ENCODE measurements at places on chromosomes 16 and 17. TPM values are rescaled to one million over a fixed set of nuclear protein-coding genes. Genes with fewer than 3 reads are reported as not detected.

GRCh38 chr17:76527430-76528111 is 9.9 kb downstream of the CYGB start:
- DNase-seq = peak; percentile 77

DNA sequence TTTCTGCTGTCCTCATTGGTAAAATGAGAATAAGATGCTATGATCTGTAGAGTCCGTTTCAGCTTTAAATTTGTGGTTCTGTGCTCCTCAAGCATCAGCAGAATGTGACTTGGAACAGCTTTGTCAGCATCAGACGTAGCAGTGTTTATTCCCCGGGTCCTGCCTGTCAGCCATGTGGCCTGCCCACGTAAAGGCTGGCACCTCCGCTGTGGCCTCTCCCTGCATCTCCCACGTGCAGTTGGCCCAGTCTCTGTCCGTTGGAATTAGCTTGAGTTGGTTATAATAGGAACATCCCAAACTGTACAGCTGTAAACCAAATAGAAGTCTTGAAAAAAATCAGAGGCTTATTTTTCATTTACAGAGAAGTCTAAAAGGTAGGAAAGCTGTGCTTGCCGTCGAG is 61.7 kb downstream of the ARHGAP44 start:
- DNase-seq = no peak

The CYTH1 gene
- polyA plus RNA-seq = 38.0 TPM

- DNase-seq = no peak
Observed at GRCh38 chr16:90011908-90012501, 7.3 kb downstream of the DBNDD1 start.

DNA sequence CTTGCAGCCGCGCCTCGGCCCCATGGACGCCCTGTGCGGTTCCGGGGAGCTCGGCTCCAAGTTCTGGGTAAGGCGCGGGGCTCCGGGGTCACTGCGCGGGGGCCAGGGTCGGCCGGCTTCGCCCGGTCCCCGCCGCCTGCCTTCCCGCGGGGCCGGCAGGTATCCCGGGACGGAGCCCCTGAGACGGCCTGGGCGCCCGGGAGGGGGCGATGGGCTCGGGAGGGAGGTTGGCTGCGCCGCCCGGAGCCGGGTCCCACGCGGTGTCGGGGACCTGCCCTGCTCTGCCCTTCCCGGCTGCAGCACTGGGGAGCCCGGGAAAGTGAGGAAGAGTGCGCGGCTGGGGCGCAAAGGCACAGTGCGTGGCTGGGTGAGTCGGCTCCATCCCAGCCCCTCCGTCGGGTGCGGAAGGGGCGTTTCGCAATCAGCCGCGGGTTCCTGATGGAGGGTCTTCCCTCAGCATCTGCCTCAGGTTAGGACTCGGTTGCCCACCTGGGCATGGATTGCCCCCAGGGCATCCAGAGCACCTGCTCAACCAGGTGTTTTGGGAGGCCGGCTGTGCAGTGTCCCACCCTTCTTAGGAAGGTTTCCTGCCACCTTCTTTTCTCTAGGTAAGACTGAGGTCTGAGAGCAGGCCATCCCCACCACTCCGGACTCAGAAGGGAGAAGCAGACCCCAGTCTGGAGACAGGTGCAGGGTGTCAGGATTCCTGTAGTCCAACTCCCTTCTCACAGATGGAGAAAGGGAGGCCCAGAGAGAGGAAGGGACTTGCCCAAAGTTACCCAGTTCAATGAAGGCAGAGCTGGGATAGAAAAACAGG is 442 bp downstream of the ABCC3 start:
- DNase-seq = no peak

GRCh38 chr17:9818760-9819159 is 3.1 kb downstream of the GSG1L2 start:
- DNase-seq = no peak

DNA sequence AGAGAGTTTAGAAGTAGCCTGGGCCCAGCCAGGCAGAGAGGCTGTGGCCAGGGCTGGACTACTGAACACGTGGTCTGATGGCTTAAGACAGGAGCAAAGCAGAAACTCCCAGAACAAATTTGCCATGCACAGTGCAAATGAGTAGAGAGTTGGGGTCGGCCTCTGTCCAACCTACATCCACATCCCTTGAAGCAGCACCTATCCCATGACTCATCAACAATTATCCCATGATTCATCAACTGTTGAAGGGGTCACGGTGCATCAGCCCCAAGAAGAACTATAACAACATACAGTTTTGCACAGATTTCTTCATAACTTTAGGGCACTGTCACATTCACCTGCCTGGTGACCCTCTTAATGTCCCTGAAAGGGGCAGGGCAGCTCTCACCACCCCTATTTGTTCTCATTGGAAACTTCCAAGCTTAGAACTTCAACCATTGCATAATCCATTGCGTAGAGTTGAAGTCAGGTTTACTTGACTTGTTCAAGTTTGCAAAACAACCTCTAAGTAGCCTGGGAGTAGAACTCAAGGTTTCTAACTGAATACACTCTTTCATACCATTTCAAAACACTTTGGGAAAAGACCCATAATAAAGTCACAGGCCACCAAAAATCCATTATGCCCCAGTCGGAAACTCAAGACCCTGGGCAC is 235.2 kb upstream of the CDH5 start:
- no peak for DNase-seq

DNA sequence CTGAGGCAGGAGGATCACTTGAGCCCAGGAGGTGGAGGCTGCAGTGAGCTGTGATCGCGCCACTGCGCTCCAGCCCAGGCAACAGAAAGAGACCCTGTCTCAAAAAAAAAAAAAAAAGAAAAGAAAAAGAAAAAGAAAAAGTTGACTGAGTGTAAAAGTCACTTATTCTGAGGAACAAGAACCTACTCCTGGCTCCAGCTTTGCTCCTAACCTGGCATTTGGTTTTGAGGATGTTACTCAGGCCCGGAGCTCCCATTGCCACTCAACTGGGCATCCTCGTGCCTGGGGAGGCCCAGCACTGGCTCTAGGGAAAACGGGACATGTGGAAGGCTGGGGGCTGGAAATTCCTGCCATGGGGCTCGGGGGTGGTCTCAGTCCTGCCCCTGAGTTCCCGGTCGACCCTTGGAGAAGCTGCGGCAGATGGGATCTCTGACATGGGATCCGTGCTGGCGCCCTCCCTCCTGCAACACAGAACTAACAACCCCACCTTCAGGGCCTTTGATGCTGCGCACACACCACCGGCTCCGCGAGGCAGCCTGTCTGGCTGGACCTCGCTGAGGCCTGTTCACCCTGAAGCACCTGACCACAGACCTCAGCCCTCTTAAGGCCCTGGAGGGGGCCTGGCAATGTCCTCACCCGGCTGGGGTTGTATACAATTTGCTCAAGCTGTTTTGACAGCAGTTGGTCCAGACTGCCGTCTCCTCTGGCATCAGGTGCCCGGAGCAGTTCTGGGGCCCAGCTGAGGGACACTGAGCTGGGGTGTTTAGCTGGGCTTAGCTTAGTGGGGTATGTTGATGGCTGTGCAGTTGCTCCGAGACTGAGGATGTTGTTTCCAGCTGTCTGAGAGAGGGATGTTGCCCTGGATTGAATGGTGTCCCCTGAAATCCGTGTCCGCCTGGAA is 12.3 kb downstream of the CD7 start:
- DNase-seq = no peak

DNA sequence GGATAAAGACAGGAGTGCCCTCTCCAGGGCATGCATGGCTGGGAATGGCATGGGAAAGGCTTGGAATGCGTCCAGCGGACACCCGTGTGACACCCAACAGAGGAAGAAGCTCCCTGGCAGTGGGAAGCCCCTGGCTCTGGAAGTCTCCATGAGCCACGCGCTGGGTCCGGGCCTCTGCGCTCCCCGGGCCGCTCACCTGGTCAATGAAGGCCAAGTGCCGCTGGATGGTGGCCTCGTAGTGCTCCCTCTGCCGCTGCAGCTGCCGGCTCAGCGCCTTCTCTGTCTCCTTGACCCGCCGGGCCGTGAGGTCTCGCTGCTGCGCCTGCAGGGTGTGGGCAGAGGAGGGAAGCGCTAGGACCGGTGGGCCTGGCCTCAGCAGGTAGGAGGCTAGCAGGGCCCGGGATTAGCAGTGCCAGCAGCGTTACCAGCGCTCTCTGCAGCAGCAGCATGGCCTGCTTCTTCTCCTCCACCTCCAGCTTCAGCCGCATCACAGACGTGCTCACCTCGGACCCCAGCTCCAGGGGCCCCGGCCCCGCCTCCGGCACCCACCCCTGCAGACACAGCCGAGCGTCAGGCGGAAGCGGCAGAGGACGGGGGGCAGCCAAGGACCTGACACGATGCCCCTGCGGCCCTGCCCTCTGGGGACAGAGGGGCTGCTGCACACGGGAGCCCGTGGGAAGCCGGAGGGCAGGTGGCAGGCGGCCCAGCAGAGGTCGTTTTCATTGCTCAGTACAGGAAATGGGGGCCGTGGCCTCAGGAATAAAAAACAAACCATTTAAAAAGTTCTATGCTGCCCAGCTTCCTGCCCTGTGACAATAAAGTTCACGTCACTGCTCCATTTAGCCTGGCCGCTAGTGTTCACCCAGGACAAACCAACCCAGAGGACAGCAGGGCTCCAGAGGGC is 26.0 kb downstream of the CEP131 start:
- DNase-seq = no peak

The SLC13A2 gene
- not detected for polyA plus RNA-seq

DNA sequence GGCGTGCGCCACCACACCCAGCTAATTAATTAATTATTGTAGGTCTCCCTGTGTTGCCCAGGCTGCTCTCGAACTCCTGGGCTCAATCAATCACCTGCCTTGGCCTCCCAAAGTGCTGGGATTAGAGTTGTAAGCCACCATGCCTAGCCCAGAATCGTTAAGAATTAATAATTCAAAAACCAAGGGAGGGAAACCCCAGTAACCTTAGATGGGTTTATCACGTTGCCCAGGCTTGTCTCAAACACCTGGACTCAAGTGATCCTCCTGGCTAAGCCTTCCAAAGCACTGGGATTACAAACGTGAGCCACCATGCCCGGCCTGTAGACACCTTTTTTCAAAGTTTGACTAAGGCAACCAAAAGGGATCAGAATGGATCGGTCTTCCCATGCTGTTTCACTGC is 21.6 kb downstream of the CD300LF start:
- no peak for DNase-seq

DNA sequence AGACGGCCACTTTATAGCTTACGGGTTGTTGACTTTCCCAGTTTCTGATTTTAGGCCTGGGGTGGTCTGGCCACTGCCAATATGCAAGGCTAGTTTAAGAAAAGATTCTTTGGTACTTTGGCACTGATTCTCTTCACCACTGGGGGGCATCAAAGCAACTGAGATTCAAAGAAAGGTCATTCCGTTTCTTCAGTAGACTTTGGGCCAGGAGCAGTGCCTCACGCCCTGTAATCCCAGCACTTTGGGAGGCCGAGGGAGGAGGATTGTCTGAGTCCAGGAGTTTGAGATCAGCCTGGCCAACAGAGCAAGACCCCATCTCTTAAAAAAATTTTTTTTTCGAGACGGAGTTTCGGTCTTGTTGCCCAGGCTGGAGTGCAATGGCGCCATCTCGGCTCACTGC is 53.0 kb downstream of the RPA1 start:
- no peak for DNase-seq

DNA sequence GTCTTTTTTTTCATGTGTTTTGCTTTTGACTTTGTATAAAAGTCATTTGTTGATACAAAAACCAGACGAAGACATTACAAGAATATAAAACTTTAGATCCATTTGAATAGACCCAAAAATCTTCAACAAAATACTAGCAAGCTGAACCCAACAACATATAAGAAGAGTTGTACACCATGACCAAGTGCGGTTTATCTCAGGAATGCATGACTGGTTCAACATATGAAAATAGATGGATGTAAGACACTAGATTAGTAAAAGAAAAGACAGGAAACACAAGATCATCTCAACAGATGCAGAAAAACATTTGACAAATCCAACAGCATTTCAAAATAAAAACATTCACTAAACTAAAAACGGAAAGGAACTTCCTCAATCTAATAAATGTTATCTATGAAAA is 69.0 kb downstream of the TBC1D16 start:
- no peak for DNase-seq

DNA sequence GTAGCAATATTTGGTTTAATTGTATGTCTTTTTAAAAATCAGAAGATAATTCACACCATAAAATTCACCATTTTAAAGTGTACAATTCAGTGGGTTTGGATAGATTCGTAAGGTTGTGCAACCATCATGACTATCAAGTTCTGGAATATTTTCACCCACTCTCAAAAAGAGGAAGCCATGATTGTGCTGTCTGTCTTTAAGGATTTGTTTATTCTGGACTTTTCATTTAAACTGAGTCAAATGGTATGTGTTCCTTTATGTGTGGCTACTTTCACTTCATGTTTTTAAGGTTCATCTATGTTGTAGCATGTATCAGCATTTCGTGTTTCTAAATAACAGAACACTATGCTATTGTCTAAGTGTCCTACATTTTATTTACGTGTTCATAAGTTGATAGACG is 68.1 kb upstream of the CPHXL start:
- DNase-seq = no peak

The SGCA gene
- 254 TPM for polyA plus RNA-seq

GRCh38 chr16:21339941-21340340 is 61.9 kb upstream of the CRYM start:
- DNase-seq = no peak

GRCh38 chr16:84724606-84725309 is 25.0 kb downstream of the USP10 start:
- DNase-seq = no peak

The IRX5 gene
- polyA plus RNA-seq = 11.5 TPM

The ARMC5 gene
- 11.7 TPM for polyA plus RNA-seq

The CD300A gene
- 0.38 TPM for polyA plus RNA-seq

GRCh38 chr16:11020792-11021551 is 76.6 kb downstream of the CLEC16A start:
- no peak for DNase-seq

DNA sequence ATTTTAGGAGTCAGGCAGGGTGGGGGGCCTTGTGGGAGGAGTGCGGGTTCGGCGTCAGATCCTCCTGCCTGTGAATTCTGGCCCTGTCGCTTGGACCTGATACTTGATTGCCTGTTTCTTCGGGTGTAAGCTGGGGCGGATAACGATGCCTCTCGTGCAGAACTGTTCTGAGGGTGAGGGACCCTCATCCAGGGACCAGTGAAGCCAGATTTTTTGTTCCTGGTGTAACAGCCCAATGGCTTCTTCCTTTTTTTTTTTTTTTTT is 1.3 kb downstream of the TBCD start:
- DNase-seq = peak; percentile 30

- DNase-seq = peak; percentile 87
Observed at GRCh38 chr16:49698931-49699840, 156.7 kb downstream of the ZNF423 start.

GRCh38 chr17:76000016-76000754 is 470 bp upstream of the CDK3 start:
- DNase-seq = peak; percentile 58

The ZNF174 gene
- polyA plus RNA-seq = 6.5 TPM

- peak; percentile 44 for DNase-seq
Observed at GRCh38 chr17:62696256-62696655, 68.8 kb downstream of the MRC2 start.

DNA sequence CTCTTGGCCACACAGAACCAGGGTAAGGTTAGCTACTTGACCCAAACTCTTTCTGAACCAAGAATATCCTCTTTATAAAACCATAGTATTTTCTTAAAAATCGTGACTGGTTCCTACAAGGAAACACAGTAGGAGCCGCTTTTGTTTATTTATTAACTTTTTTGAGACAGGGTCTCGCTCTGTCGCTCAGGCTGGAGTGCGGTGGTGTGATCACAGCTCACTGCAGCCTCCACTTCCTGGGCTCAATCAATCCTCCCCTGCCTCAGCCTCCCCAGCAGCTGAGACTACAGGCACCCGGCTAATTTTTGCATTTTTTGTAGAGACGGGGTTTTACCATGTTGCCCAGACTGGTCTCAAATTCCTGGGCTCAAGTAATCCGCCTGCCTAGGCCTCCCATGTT is 14.7 kb upstream of the LITAF start:
- DNase-seq = no peak

The FAM83G gene
- polyA plus RNA-seq = 65.6 TPM

The SLC38A8 gene
- not detected for polyA plus RNA-seq
